ENCODE measurements at places on chromosomes 1 and 21.

DNA sequence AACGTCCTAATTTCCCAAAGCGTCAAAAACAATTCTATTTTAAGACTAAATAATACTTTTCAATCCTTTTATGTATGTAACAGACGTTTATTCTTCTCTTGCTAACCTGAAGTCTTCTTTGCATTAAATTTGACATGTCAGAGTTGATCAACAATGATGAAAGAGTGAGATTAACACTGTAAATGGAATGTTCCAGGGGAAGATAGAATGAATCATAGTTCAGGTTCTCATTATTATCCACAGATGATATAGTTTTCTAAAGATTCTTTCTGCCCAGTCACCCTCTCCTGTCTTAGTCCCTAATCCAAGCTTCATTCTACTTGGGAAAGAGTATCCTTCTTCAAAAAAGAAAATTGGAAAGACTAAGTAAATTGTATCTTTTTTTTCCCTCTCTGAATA, 38.9 kb downstream of the SDCCAG8 start:
- DNase-seq = no peak

DNA sequence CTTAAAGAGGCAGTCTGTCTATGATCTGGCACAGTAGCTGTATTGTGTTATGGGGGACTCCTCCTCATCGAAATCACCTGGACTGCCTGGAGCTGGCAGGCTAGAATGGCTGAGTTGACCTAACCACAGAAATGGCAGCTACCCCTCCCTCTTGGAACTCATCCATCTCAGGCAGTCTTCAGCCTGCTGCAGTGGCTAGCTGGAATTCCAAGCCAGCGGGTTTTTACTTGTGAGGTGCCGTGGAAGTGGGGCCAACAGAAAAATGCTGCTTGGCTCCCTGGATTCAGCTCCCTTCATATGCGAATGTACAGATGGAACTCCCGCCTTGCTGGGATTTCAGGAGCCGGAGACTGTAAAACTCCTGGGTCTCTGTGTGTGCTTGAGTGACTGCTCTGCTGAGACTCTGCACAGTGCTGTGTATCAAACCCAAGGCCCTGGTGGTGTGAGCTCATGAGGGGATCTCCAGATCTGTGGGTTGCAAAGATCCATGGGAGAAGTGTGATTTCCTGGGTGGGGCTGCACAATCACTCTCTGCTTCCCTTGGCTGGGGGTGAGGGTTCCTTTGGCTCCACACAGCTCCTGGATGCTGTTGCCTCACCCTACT, 316.9 kb downstream of the CTH start:
- no peak for DNase-seq

GRCh38 chr1:28878796-28879195, 35.6 kb upstream of the EPB41 start:
- no peak for DNase-seq

- DNase-seq = peak; percentile 84
These were observed 75.2 kb downstream of the NGF start for GRCh38 chr1:115262886-115263285.

DNA sequence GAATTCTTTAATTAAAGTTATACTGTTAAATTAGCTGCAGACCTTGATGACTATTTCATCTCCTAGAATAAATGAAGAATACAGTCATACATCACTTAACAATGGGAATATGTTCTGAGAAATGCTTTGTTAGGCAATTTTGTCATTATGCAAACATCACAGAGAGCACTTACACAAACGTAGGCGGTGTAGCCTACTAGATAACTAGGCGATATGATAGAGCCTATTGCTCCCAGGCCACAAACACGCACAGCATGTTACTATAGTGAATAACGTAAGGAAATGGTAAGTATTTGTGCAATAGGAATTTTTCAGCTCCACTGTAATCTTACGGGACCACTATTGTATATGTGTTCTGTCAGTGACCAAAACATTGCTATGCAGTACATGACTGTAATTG, 37.6 kb upstream of the DESI2 start:
- DNase-seq = no peak

GRCh38 chr1:912740-913301, 10.9 kb upstream of the SAMD11 start:
- no peak for DNase-seq

GRCh38 chr21:31374395-31374794, 30.3 kb upstream of the TIAM1 start:
- DNase-seq = no peak

DNA sequence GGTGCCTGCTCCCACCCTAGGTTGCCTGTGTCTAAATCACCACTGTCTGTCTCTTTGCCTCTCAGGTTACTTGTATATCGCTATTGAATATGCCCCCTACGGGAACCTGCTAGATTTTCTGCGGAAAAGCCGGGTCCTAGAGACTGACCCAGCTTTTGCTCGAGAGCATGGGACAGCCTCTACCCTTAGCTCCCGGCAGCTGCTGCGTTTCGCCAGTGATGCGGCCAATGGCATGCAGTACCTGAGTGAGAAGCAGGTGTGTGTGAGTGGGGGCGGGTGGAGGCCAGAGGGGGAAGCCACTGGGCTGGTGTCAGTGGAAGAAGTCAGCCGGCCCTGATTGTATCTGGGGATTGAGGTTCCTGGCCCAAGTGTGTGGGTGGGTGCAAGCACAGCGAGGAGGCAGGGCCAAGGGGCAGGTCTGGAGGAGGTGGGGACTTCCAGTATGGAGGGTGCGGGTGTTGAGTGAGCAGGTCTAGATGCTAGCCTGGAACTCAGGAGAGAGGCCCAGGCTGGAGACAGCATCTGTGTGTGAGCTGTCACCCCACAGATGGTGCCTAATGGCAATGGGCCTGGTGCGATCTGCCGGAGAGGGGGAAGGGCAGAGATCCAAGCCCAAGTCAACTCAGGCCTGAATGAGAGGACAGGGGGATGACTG, 17.2 kb downstream of the TIE1 start:
- DNase-seq = no peak

GRCh38 chr1:197618061-197618460, 157.2 kb downstream of the DENND1B start:
- no peak for DNase-seq

- DNase-seq = no peak
These were observed 14.0 kb downstream of the SLC37A1 start for GRCh38 chr21:42527489-42528158.

DNA sequence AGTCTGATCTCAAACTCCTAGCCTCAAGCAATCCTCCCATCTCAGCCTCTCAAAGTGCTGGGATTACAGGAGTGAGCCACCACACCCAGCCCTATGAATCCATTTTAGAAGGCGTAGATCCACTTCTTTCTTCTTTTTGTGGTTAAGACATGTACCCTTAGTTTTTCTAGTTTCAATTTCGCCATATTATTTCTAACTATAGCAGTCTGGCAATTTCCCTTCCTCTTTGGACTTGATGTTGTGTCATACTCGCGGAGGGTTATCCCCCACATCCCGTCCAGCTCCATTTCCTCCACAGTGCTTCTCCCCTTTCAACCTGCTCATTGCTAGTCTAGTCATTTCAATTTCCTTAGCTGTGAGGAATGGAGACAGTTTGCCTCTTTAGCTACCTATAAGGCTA, 5.2 kb upstream of the LRRC8D start:
- no peak for DNase-seq

DNA sequence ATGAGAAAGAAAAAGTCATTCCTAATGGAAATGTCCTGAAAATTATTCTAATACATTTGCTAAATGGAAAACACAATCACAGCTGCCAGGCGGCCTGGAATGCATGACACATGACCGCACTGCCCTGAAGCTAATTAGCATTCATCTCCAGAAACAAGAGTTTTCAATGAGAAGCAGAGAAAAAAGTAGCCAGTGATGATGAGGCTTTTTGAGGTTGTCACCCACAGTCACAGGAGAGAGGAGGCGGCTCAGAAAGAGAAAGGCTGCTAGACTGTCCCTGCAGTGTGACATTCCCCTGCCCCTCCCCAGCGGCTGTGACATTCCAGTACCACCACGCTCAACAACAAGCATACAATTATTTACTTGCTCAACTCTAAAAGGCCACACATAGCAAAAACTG, 122.9 kb upstream of the KRTAP19-8 start:
- no peak for DNase-seq

- no peak for DNase-seq
These were observed 230.2 kb downstream of the PAPPA2 start for GRCh38 chr1:176692988-176693696.

DNA sequence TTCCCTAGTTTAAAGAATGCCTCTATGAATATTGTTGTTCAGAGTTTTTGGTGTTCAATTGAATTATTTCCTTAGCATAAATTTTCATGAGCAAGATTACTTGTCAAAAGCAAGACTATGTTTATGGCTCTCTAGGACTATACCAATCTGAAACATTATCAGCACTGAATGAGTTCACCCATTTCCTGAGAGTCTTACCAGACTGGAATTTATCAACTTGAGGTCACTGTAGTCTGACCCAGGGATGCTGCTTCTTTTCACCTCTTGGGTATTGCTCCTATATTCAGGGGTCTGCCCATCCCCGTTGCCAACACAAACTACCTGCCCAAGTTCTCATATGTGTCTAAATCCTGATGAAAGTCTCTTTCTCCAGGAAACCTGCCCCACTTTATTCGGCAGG, 42.6 kb downstream of the OPTC start:
- DNase-seq = no peak

DNA sequence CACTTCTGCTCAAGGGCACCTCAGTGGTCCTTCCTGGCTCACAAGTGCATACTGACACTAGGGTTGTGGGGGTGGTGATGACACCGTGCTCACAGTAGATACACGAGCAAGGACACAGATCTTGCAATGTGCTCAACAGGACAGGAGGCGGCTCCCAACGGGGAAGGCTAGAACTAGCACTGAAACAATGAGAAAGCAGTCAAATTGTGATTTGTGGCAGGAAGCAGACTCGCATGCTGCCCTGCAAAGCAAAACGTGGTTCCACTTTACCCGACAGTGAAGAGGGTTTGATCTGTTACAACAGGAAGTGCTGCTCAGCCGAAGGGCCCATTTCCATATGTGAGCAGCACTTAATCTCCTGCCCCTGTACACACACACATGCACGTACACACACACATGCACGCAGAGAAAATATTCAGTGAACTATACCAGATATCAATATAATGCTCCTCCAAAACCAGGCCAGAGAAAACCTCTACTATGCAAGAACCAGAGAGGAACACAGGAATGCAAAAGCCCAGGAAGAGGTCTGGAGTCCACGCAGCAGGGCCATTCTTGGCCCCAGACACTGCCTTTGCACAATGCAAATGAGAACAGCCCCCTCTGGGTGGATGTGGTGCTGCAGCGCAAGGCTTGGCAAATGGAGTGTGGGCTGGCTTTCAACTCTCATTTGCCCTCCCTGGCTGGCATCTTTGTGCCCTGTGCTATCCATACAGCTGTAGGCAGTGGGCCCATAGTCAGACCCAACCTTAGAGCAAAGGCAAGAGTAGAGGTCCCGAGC, 47.1 kb downstream of the KANK4 start:
- DNase-seq = no peak

GRCh38 chr1:101781201-101781831, 215.4 kb downstream of the OLFM3 start:
- no peak for DNase-seq

GRCh38 chr1:83999316-83999819, 436 bp upstream of the TTLL7 start:
- peak; percentile 30 for DNase-seq

- no peak for DNase-seq
These were observed 308.0 kb downstream of the CAMTA1 start for GRCh38 chr1:7093297-7093696.

GRCh38 chr1:42380586-42381279, at the start of gene RIMKLA:
Gene RIMKLA (plus strand): TSS chr1:42380792. CDS start chr1:42380935, 143 bp downstream.
- no peak for DNase-seq

- DNase-seq = no peak
These were observed 92.5 kb upstream of the LRRC8D start for GRCh38 chr1:89728381-89728780.

- DNase-seq = no peak
These were observed 54.3 kb upstream of the DESI2 start for GRCh38 chr1:244598611-244599010.

GRCh38 chr1:86447198-86447790, 21.4 kb upstream of the CLCA1 start:
- DNase-seq = no peak

GRCh38 chr1:59767119-59767518, 47.6 kb upstream of the HOOK1 start:
- DNase-seq = no peak

- DNase-seq = no peak
These were observed 15.2 kb downstream of the PHTF1 start for GRCh38 chr1:113744114-113744513.

- peak; percentile 39 for DNase-seq
These were observed 8.7 kb upstream of the LGR6 start for GRCh38 chr1:202184750-202185460.

- no peak for DNase-seq
These were observed 94.7 kb upstream of the ERRFI1 start for GRCh38 chr1:8120693-8121260.

DNA sequence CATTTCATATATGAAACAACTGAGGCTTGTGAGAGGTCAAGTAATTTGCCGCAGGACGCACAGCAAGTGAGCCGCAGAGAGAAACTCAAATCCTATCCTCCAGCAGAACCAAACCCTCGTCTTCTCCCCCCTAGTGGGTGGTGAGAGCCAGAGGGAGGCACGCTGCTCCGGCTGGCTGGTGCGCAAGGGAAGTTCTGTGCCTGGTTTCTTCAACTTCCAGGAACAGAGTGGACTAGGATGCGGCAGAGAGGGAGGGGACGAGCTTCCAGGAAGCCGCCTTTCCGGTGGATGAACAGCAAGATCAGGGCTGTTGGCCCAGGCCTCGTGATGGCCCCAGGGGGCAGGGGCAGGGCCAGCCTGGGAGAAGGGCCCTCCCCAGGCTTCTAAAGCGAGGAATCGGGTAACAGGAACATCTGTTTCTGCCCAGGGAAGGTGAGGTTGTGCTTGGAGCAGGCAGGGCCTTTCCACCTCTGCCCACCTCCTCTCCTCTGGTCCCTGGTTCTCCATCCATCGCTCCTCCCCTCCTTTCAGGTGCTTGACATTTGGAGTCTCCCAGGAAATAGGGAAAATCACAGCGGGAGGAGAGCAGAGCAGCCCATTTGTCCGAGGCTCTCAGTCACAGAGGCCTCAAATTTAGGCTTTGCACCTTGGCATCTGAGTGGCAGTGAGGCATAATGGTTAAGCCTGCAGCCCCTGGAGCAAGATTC, 16.8 kb upstream of the PDIK1L start:
- DNase-seq = peak; percentile 26

GRCh38 chr1:186740324-186740723, 60.1 kb upstream of the PTGS2 start:
- DNase-seq = no peak

All from brain pericyte (primary cell).